Uterine smooth muscle cell (primary cell): ENCODE measurements at places on chromosomes 11 and 22. TPM values are rescaled to one million over a fixed set of nuclear protein-coding genes. Genes with fewer than 3 reads are reported as not detected.

GRM5 gene
- total RNA-seq = under 0.01 and 0.11 TPM in 2 replicates

ASCL2 gene
- not detected in 2 replicates for total RNA-seq

MUS81 gene
- 61.0 and 61.1 TPM in 2 replicates for total RNA-seq

RANGAP1 gene
- 48.1 and 116 TPM in 2 replicates for total RNA-seq

MYBPC3 gene
- not detected in 2 replicates for total RNA-seq

KCNC1 gene
- under 0.01 TPM in 1 of 2 replicates, not detected in the other for total RNA-seq

ARL14EP gene
- total RNA-seq = 27.7 and 38.1 TPM in 2 replicates

CLMP gene
- 103 and 152 TPM in 2 replicates for total RNA-seq

NXPE4 gene
- not detected in 2 replicates for total RNA-seq

CASP5 gene
- not detected in 2 replicates for total RNA-seq

MS4A5 gene
- not detected in 2 replicates for total RNA-seq

APOBEC3B gene
- 2.4 and 7.5 TPM in 2 replicates for total RNA-seq

WNT7B gene
- 0.33 TPM in 1 of 2 replicates, not detected in the other for total RNA-seq

OR2AT4 gene
- not detected in 2 replicates for total RNA-seq
